IPS DF 6.9 (cell line): ENCODE measurements at places on chromosomes 1 and 21.

- DNase-seq = peak; percentile 43
Measured at GRCh38 chr1:180188091-180188506, 33.4 kb downstream of the QSOX1 start.

DNA sequence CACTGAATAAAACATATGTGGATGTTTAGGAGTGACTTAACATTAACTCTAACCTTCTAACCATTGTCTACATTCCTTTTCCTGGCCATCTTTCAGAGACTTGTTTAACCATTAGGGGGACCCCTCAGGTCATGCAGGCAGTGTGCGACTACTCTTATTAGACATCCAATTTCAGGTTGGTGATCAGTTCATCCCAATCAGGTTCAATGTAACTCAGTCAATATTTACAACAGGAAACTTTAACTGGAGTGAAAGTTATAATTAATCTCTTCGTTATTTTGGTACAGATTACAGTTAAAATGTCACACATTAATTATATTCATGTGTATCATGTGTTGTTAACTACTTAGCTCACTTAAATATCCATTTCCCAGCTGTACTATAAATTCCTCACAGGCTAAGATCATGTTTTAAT, 68.8 kb upstream of the RGS1 start:
- DNase-seq = no peak

DNA sequence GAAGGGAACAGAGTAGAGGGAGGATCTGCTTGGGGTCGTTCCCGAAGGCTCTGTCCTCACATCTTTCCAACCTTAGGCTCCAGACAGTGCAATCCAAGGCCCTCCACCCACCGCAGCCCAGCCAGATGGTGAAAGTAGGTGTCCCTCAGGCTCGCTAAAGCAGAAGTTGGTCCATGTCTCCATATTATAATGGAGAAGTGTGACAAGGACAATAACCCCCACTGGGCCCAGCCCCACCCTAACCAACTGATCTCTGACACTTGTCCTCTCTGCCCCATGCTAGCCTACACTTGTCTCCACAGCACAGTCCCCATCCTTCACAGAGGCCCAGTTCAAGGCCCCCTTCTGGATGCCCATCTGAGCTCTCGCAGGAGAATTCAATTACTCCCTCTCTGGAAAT, 48.7 kb downstream of the DMAP1 start:
- DNase-seq = no peak

- no peak for DNase-seq
Measured at GRCh38 chr1:224864006-224864405, 65.5 kb upstream of the DNAH14 start.

- no peak for DNase-seq
Measured at GRCh38 chr1:246790364-246790763, 66.2 kb downstream of the SCCPDH start.

GRCh38 chr1:65317866-65318653, 8.7 kb downstream of the DNAJC6 start:
- no peak for DNase-seq

- no peak for DNase-seq
Measured at GRCh38 chr1:151606384-151606783, 5.5 kb upstream of the SNX27 start.

GRCh38 chr1:66237722-66238479, 296.1 kb upstream of the SGIP1 start:
- DNase-seq = no peak

DNA sequence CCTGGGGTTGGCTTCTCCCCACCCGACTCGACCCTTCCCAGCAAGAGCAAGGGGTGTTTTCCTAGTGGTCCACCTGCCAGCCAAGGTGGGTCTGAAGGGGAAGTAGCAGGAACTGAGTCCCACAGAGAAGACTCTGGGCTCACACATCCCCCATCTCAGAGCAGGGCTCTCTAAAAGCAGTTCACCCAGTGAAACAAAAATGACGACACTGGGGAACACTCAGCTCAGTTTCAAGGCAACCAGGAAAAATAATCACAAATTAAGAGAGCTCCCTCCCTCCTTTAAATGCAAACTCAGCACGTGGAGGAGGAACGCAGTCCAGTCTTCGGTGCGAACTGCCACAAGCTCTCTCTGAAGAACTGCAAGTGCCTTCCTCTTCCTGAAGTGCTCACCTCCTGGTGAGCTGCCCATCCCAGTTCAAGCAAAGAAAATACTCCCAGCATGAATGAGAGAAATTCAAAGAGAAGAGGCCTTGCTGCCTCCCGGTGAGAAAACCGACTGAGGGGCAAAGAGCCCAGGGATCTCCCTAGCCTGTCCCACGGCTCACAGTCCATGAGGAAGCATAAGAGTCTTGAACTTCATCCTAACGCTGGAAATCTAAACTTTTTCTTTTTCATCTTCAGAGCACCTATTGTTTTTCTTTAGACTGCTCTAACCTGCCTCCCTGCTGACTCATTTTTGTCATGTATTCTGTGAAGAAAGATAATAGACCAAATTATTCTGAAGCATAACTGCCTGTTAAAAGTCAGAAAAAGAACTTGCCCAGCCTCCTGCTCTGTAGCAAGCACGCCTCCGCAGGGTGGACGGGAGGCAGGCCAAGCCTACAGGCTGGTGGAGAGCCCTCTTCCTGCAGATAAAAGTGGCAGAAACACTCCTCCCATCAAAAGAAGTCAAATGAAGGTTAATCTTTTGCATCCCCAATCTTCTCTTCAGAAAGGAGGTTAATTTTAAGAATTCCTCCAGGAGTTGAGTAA, 281.4 kb downstream of the HHIPL2 start:
- DNase-seq = no peak

DNA sequence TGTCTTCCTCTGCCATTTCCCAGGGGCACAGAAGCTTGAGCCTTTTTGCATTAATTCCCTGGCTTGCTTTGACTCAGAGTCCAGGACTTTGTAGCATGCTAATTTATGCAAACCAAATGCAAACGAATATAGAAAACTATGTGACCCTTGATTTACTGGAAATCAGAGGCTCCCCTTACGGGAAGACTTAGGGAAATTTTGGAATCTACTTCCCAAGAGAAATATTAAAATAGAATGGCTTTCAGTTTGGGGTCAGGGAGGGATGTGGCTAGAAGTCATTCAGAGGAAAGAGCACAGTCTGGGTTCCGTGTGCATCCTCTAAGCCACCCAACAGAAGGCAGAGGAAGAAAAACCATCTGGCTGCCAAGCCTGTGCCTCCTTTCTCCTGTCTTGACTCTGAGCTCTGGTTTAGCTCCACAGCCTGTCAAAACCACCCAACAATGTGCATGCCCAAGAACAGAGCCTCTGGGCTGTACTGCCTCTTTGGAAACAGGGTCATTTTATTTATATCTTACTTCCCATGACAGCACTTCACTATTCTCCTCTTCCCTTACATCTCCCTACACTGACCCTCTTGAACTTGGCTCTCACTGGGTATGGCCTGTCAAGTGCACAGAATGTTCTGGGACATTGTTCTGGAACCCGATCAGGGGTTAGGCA, 30.1 kb downstream of the ATF3 start:
- no peak for DNase-seq

- DNase-seq = no peak
Measured at GRCh38 chr1:153805042-153805745, 30.0 kb downstream of the SLC27A3 start.

DNA sequence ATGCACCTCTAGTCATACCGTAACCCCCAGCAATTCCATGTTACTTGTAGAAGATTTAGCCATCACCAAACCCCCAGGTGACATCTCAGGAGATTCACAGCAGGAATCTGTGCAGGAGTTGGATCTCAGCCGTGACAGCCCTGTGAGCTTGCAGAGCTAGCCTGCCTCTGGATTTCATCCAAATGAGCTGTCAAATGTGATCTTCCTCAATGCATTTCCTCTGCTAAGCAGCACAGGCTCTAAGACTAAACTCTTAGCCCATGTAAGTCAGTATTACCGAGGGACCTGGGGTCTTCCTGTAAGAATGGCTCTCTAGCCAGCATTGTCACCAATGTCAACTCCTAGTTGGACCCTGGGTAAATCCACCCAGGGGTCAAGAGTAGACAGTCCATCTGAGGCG, 41.7 kb downstream of the UMODL1 start:
- no peak for DNase-seq

DNA sequence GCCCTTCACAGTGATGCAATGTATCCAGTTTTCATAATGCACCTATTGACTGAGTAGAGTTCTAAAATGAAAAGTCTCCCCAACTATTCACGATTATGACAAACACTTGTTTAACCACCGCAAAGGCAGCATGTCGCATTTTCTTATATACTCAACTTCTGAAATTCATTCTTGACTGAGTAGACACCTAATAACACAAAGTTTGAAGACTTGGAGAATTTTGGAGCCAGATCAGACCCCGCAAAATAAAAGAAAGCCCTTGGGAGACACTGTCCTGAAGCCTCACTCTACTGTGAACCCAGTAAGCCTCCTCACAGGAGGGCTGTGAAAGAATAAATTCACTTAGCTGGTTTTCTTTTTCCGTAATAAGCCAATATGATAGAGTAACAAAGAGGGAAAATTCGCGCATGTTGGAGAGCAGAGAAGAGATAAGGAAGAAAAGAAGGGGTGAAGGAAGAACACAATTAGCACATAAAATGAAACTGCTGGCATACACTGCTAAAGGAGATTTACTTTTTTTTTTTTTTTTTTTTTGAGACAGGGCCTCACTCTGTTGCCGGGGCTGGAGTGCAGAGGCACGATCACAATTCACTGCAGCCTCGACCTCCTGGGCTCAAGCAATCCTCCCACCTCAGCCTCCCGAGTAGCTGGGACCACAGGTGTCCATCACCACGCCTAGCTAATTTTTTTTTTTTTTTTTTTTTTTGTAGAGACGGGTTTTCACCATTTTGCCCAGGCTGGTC, 492 bp upstream of the COLGALT2 start:
- DNase-seq = no peak

DNA sequence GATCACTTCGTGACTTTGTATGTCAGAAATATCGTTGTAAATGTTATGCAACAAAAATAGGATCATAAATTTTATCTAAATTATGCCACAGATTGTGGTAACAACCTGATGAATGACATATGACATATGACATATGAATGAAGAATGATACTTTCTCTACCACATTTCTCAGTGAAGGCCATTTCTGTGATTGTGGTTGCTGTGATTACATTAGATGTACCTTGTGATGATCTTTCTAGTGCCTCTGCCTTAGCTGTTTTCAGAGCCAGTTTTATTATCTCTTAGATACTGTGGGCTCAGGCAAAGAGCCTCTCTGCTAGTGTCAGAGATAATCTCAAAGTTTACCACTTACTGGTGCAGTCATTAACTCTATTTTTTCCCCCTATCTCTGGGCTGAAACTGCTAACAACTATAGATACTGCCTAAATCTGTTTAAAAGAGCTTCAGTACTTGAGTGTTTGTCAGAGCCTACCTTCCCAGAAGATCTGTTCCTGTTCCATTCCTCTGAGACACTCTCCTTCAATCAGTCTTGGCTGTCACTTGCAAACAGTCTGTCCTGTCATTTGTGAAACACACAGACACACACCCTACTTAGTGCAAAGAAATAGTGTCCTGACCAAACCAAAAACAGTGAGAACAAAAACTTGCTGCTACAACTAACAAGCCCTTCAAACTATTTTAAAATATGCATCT, 55.5 kb downstream of the HMCN1 start:
- no peak for DNase-seq

GRCh38 chr1:27356619-27357280, 10.0 kb downstream of the MAP3K6 start:
- no peak for DNase-seq

- no peak for DNase-seq
Measured at GRCh38 chr1:59141267-59141863, 155.5 kb upstream of the FGGY start.

DNA sequence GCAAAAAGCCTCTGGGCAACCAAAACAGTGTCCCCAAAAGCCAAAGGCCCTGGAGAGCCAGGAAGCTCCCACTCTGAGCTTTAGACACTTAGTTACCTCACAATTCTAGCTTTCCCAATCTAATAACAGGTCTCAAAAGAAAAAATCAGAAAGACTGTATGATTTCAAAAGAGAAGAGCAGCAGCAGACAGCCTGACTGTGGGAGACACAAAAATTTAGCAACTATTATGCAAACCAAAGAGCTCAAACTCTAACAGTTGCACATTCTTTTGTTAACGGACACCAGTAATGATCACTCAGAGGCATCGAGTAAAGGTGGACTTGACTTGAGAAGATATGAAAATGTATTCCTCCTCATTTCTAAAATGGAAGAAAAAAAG, 160.1 kb downstream of the SLC45A1 start:
- no peak for DNase-seq

- DNase-seq = no peak
Measured at GRCh38 chr21:29219165-29219770, 79.5 kb upstream of the BACH1 start.

- DNase-seq = no peak
Measured at GRCh38 chr1:161161652-161162051, 2.4 kb downstream of the USP21 start.

DNA sequence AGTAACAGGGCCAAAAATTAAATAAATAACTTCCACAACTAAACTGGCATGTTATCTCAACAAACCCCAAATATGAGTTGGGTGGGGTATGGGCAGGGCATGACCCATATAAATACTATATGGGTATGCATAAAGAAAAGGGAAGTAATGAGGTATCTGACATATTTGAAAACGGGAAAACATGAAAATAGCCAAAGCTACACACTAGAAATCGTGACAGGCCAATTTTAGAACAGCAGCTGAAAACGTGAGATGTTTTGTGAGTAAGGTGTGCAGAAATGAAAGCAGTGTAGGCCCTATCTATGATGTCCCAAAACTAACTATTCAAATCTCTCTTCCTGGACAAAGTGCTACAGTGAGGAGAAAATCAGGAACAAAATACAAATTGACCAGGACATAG, 537.9 kb upstream of the NR5A2 start:
- no peak for DNase-seq

GRCh38 chr1:41659903-41660302, 175.4 kb upstream of the EDN2 start:
- no peak for DNase-seq

- DNase-seq = no peak
Measured at GRCh38 chr1:205965036-205965884, 22.0 kb upstream of the SLC26A9 start.

- DNase-seq = no peak
Measured at GRCh38 chr1:6009120-6010040, 17.2 kb upstream of the NPHP4 start.

GRCh38 chr1:218878369-218878768, 295.3 kb upstream of the LYPLAL1 start:
- DNase-seq = no peak

GRCh38 chr1:96955307-96956012, 233.9 kb downstream of the PTBP2 start:
- DNase-seq = no peak

- DNase-seq = no peak
Measured at GRCh38 chr1:169853341-169853740, 40.4 kb downstream of the SCYL3 start.

GRCh38 chr1:17895401-17895800, 140.3 kb downstream of the ACTL8 start:
- DNase-seq = no peak

- DNase-seq = no peak
Measured at GRCh38 chr21:38660333-38661196, 145.2 kb upstream of the ETS2 start.

GRCh38 chr1:159895286-159895685, 4.7 kb downstream of the CFAP45 start:
- no peak for DNase-seq

GRCh38 chr1:5769146-5769545, 223.1 kb downstream of the NPHP4 start:
- DNase-seq = no peak
